Memory B cell (primary cell): ENCODE measurements at places on chromosomes 7 and 10.

DNA sequence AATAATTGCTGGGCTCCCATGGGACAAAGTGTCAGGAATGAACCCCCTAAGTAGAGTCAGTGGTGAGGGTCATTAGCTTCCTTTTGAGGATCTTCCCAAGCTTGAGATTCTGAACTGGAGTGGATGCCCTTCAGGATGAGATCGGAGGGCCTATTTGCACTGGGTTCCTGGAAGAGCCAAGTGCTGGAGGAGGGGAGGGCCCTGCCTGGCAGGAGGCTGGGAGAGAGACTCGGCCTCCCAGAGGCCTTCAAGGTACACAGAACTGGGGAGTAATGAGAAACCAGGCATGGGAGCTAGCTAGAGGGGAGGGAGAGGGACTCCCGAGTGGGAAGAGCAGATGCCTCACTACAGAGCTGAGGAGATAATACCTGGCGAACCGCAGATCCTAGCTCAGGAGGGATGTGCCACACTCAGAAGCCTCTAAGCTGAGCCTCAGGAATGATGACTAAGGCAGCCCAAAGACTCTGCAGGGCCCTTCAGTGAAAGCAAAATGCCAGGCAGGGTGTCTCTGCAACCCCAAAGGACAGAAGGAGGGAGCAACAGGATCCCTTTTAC is 9.4 kb downstream of the PDAP1 start:
- H3K36me3 ChIP-seq = peaks cover 17% of the 10 kb centered on the region
- H3K4me3 ChIP-seq = no peak overlapping the region
- DNase-seq = no peak
- H3K4me1 ChIP-seq = peaks cover 21% of the 10 kb centered on the region

GRCh38 chr7:29422829-29423228 is 140.8 kb upstream of the PRR15 start:
- H3K36me3 ChIP-seq = no peaks in the 10 kb centered on the region
- H3K27ac ChIP-seq = no peak overlapping the region
- H3K27me3 ChIP-seq = peaks cover 8% of the 10 kb centered on the region
- peaks cover 12% of the 10 kb centered on the region for H3K4me1 ChIP-seq
- no peak for DNase-seq

- no peak overlapping the region for H3K4me3 ChIP-seq
- peaks cover 4% of the 10 kb centered on the region for H3K27me3 ChIP-seq
- H3K4me1 ChIP-seq = no peaks in the 10 kb centered on the region
- no peaks in the 10 kb centered on the region for H3K36me3 ChIP-seq
Measured at GRCh38 chr10:128310971-128311658, 184.9 kb upstream of the MKI67 start.

DNA sequence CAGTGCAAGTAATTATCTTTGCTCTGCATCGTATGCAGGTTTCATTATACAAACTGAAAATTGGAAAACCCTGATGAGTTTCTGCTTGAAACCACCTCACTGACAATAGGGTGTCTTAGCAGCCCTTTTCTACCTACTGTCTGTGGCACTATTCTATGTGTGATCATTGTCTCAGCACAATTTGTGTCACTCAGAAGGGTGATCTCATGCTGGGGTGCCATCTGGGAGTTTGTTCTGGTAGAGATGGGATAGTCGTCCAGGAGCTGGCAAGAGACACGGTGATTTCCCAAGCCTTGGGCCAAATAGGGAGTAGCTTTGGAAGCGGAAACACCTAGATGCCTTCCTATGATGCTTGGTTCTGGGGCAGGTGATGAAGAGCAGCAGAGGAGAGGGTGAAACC is 186.3 kb downstream of the FRMD4A start:
- H3K36me3 ChIP-seq = peaks cover 2% of the 10 kb centered on the region
- DNase-seq = no peak
- H3K4me1 ChIP-seq = peaks cover 6% of the 10 kb centered on the region
- H3K4me3 ChIP-seq = no peak overlapping the region
- H3K27ac ChIP-seq = no peak overlapping the region
- peaks cover 29% of the 10 kb centered on the region for H3K27me3 ChIP-seq

DNA sequence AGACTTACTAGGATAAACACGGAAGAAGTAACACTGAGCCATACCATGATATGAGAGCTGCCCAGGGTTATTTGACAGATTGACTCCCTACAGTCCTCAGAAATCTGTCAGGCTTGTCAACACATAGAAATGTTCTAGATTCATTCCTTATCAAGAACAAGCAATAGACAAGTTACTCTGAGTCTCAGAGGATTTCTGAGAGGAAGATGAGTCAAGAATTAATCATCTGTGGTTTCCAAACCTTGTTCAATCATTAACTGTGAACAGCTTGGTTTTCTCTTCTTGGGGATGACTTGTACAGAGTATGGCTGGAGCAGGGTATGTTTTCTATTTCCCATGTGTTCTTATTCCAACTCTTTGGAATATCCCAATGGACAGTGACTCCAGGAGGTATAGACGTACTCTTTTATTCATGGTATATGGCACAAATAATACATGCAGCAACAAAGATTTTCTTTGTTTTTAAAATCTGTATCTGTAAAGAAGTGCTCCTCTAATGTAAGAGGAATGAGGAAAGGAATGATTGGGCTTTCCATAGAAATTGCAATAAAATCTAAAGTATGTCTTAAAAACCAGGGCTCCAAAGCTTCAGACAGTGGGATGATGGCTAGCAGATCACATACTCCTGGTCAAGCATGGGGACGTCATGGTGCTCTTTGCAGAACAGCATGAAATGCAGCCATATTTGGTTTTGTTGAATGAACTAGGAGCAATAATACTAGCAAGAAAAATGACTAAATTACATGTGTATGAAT is 11.9 kb upstream of the SFR1 start:
- H3K27me3 ChIP-seq = peaks cover 8% of the 10 kb centered on the region
- no peak overlapping the region for H3K27ac ChIP-seq
- H3K36me3 ChIP-seq = no peaks in the 10 kb centered on the region
- H3K4me3 ChIP-seq = no peak overlapping the region
- H3K4me1 ChIP-seq = peaks cover 3% of the 10 kb centered on the region

DNA sequence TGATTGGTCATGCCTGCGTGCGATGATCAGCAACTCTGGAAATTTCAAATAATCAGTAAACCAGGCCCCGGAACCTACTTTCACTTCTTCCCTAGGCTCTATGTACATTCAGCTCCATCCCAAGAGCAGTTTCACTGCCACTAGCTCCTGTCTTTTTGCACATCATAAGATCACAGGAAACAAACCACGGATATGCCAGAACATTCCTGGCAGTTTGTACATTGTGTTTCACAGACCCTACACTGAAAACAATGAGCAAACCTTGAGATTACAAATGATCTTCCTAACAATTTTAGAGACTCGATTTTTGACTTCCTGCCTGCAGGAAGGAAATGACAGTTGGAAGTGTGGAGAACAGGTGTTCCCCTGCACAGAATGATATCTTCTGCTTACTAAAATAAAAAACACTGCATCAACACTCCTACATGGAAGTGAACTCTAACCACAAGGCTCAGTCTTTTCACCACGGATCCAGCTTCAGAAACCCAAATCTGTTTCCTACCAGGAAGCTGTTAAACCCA is 7.6 kb upstream of the TMEM236 start:
- H3K36me3 ChIP-seq = no peaks in the 10 kb centered on the region
- H3K27ac ChIP-seq = no peak overlapping the region
- no peak for DNase-seq
- H3K4me1 ChIP-seq = no peaks in the 10 kb centered on the region
- no peaks in the 10 kb centered on the region for H3K27me3 ChIP-seq
- H3K4me3 ChIP-seq = no peak overlapping the region

DNA sequence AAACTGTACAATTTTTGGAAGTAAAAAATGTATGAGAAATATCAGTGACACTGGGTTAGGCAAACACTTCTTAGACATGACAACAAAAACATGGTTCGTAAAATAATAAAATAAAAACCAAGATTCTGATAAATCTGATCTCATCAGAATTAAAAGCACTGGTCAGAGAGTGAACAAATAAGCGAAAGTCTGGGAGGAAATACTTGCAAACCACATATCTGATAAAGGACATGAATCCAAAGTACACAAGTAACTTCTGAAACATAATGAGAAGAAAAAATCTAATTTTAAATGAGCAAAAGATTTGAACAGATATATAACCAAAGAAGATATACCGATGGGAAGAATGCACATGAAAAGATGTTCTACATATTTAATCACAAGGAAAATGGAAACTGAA is 91.5 kb downstream of the RTKN2 start:
- DNase-seq = no peak
- H3K4me1 ChIP-seq = no peaks in the 10 kb centered on the region
- H3K36me3 ChIP-seq = peaks cover 7% of the 10 kb centered on the region
- H3K27me3 ChIP-seq = no peaks in the 10 kb centered on the region
- no peak overlapping the region for H3K27ac ChIP-seq
- H3K4me3 ChIP-seq = no peak overlapping the region

DNA sequence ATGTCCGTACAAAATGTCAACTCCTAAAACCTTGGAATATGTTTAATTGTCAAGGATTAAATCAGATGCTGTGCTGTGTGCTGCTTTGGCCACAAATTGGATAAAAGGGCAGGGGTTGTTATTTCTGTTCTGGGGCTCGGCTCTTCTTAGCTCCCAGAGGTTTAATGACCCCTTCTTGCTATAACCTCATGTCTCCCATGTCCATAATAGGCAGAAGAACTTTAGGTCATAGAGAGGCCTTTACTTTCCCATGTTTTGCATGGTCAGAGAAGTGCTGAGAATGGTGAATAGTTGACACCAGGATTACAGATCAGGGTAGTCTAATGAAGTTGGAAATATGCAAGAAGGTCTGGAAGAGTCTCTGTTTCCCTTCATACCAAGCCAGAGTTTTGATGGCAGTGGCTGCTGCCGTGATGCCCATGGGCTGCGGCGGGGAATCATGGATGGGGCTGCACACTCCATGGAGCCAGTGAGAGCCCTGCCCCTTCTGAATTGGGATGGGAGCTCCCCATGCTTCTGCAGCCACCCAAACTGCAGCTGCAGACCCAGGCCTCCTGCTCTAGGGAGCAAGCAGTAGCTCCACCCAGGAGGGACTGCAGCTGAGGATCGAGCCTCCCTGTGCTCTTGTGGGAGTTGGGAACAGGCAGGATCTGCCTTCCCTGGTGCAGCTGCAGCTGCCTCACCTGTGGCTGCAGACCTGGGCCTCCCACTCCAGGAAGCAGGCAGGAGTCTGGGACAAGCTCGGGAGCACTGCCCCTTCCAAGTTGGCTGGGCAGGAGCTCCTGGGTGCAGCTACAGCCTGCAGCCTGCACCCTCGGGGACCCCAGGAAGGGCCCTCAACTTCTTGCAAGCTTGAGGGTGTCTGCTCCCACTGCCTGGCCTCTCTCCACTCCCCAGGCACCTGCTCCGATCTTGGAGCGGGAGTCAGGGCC is 23.1 kb upstream of the STEAP4 start:
- H3K4me1 ChIP-seq = no peaks in the 10 kb centered on the region
- H3K27me3 ChIP-seq = no peaks in the 10 kb centered on the region
- no peak overlapping the region for H3K27ac ChIP-seq
- H3K36me3 ChIP-seq = no peaks in the 10 kb centered on the region
- no peak for DNase-seq

GRCh38 chr7:13850185-13850752 is 139.2 kb downstream of the ETV1 start:
- no peaks in the 10 kb centered on the region for H3K36me3 ChIP-seq
- H3K4me3 ChIP-seq = no peak overlapping the region
- H3K27me3 ChIP-seq = no peaks in the 10 kb centered on the region

DNA sequence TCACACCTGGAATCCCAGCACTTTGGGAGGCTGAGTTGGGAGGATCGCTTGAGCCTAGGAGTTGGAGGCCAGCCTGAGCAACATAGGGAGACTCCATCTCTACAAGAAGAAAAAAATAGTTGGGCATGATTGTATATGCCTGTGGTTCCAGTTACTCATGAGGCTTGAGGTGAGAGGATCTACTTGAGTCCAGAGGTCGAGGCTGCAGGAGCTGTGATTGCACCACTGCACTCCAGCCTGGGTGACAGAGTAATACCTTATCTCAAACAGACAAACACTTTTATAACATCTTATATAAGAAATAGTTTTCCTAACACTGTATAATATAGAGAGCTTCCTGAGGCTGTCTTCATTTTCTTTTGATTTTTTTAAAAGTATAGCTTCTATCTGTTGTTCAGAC is 448.4 kb upstream of the COBL start:
- H3K27me3 ChIP-seq = no peaks in the 10 kb centered on the region
- no peaks in the 10 kb centered on the region for H3K4me1 ChIP-seq
- H3K27ac ChIP-seq = no peak overlapping the region
- no peak for DNase-seq
- H3K36me3 ChIP-seq = no peaks in the 10 kb centered on the region
- H3K4me3 ChIP-seq = no peak overlapping the region

- H3K27me3 ChIP-seq = peaks cover 8% of the 10 kb centered on the region
- no peak for DNase-seq
- no peak overlapping the region for H3K4me3 ChIP-seq
- peaks cover 1% of the 10 kb centered on the region for H3K36me3 ChIP-seq
- H3K27ac ChIP-seq = no peak overlapping the region
Measured at GRCh38 chr7:156652886-156653568, 12.5 kb downstream of the RNF32 start.

- H3K36me3 ChIP-seq = no peaks in the 10 kb centered on the region
- H3K4me3 ChIP-seq = no peak overlapping the region
- no peak overlapping the region for H3K27ac ChIP-seq
Measured at GRCh38 chr7:17009007-17009719, 127.4 kb upstream of the AGR3 start.

DNA sequence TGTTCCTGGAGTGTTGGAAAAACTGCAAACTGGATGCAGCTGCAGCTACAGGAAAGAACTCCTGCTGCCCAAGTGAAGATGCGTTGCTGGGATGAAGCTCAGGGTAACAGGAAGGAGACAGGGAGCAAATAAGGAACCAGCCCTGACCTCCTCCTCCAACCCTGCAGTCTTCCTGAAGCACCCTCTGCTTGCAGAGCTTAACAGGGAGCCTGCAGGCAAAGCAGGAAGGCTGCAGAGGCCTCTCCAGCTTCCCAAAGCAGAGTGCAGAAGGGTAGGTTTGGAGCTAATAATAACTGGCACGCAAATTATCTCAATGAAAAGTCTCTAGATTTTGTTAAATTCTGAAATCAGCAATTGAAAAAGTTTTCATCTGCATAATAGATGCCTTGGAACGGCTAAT is 92.5 kb downstream of the SORCS1 start:
- no peak for DNase-seq
- H3K27ac ChIP-seq = no peak overlapping the region
- no peak overlapping the region for H3K4me3 ChIP-seq
- no peaks in the 10 kb centered on the region for H3K4me1 ChIP-seq
- no peaks in the 10 kb centered on the region for H3K36me3 ChIP-seq

DNA sequence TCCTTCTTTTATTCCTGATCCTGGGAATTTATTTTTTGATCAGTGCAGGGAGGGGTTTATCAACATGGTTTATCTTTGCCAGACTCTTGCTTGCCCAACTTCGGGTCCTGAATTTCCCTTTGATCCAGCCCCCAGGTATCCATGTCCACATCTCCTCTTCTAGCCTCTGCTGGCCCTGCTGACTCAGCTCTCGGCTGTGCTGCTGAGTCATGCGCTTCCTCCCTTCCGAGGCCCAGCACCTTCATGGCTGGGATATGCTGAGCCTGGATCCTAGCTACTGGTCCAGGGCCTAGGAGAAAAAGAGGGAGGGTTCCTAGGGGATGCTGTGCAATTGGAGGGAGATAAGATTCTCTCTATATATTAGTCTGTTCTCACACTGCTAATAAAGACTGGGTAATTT is 380.7 kb upstream of the SHH start:
- peaks cover 2% of the 10 kb centered on the region for H3K4me1 ChIP-seq
- H3K27me3 ChIP-seq = peaks cover 2% of the 10 kb centered on the region
- no peak overlapping the region for H3K27ac ChIP-seq
- H3K4me3 ChIP-seq = no peak overlapping the region
- no peak for DNase-seq
